ENCODE measurements at places on chromosomes 12 and 14.

GRCh38 chr12:10214136-10214894 lies 1.6 kb downstream of the GABARAPL1 start:
- DNase-seq: no peak

- DNase-seq: no peak
These were observed 76.0 kb downstream of the RFLNA start for GRCh38 chr12:124370851-124371250.

GRCh38 chr12:58242796-58243630 lies 301.6 kb downstream of the ATP23 start:
- DNase-seq: peak; percentile 21

- no peak for DNase-seq
These were observed 186.9 kb upstream of the FLRT2 start for GRCh38 chr14:85342858-85343607.

DNA sequence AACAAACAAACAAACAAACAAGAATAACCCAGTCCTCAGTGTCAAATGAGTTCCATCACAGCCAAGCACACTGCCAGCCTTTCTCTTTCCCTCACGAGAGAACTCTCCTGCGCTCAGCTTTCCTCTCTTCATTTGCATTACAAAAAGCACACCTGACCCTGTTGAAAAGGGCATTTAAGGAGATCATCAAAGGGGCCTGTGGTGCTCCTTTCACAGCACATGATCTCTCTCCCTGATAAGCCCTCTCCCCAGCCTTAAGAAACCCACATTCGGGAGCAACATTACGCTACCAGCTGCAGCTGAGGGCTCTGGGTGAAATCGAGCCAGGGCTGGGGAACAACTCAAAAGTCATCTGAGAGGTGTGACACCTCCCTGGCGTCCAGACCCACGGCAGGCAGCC lies 165.6 kb upstream of the TMCC3 start:
- DNase-seq: no peak

GRCh38 chr14:102580550-102581110 lies 11.8 kb upstream of the RCOR1 start:
- no peak for DNase-seq
